ENCODE measurements at places on chromosomes 4 and X. TPM values are rescaled to one million over a fixed set of nuclear protein-coding genes. Genes with fewer than 3 reads are reported as not detected.

The PPEF2 gene
- 0.06 TPM for total RNA-seq

The GLOD5 gene
- total RNA-seq, result not detected

DNA sequence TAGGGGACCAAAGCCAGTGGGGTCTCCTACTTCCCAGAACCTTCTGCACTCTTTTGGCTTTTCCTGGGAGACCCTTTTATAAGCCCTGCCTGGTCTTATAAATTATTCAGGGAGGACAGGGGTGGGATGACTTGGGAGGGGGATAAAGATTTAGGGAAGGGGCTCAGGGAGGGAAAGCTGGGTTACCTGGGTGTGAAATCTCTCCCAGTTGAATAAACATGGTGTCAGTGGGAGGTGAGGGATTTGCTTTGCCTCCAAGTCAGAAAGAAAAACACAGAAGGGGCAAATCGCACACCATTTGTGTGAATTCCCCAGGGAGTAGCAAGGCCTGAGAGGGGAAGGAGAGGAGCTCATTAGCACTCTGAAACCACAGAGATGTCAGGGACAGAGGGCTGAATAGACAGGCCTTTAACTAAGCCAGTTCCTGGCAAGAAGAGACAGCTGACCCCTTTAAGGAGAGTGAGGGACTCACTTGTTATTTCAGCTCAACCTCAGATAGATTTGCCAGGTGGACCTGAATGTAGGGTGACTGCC is at the start of gene RIPPLY1:
Gene RIPPLY1, minus strand, starts transcription at position 51 of the 534 bp plus-strand sequence. CDS start 54 bp downstream, outside the sequence.
- DNase-seq, result no peak

- no peak for DNase-seq
Observed at GRCh38 chr4:35216636-35217035, 1027.7 kb downstream of the ARAP2 start.

GRCh38 chrX:133574716-133575115 is 159.4 kb upstream of the GPC4 start:
- DNase-seq, result no peak

The TMPRSS11B gene
- total RNA-seq, result not detected

The RAB41 gene
- total RNA-seq, result not detected

DNA sequence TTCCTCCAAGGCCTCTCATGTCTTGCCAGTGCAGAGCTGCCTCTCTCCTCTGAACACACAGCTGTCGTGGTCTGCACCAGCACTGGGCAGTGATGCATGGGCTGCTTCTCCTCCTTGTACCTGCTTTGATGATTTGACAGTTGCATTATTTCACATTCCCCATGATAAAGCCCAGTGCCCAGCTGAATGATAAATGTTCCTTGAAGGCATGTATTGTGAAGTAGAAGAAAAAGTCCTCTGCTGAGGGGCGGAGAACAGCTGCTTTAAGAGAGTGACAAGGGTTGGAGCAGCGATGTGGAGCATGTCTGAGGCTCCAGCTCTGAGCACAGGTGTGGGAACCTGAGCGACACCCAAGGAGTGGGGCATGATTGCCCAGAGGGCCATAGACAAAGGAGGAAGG is 21.1 kb upstream of the TRIM2 start:
- DNase-seq, result no peak

The TAF7L gene
- not detected for total RNA-seq

- DNase-seq, result no peak
Observed at GRCh38 chrX:17375367-17375636, 302 bp downstream of the NHS start.

DNA sequence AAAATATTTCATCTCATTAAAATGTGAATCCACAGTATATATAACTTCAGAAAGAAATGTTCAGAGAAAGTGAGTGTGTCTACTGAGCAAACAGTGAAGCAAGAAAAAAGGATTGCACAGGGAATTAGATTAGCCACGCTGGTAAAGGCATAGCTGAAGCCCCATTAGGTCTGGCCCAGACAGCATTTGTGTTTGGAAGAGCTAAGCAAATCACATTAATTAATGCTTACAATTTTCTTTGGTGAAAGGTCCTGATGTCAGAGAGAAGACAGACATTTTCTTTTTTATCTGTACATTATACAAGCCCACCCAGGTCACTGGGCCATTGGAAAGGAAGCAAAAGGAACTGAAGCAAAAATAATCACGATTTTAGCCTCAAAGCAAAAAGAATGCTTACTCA is 354.6 kb downstream of the GRID2 start:
- no peak for DNase-seq

Data from LHCN-M2 (cell line).